ENCODE measurements at places on chromosomes 12 and 14.

DNA sequence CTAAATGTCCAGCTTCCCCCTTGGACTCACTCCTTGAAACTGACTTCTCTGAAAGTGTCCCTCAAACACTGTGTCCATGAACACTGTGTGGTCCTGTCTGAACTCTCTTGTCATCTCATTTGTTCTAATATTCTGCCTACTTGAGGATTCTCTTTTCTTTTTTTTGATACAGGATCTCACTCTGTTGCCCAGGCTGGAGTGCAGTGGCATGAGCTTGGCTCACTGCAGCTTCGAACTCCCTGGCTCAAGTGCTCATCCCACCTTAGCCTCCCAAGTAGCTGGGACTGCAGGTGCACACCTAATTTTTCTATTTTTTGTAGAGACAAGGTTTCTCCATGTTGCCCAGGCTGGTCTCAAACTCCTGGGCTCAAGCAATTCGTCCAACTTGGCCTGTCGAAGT is 4.9 kb upstream of the HEBP1 start:
- no peak for DNase-seq

DNA sequence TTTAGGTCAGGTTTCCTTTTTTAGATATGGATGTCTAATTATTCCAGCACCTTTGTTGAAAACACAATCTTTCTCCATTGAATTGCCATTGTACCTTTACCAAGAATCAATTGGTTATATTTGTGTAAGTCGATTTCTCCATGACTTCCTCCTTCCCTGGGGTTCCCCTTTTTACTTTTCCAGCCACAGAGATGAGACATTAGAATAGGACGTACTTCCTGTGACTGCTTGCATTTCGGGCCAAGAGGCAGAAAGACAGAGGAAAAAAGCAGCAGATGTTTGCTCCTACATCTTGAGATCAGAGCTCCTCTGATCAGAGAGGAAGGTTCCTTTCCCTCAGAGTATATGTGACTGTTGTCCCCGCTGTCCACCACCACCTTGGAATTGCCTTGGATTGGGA is 453.7 kb upstream of the RGS6 start:
- peak; percentile 13 for DNase-seq

- DNase-seq = no peak
Measured at GRCh38 chr12:131203666-131204415, 250.1 kb downstream of the ADGRD1 start.

- no peak for DNase-seq
Measured at GRCh38 chr12:85280984-85281630, 1.1 kb downstream of the ALX1 start.

GRCh38 chr12:48001505-48002413 is 2.5 kb downstream of the COL2A1 start:
- peak; percentile 11 for DNase-seq

- no peak for DNase-seq
Measured at GRCh38 chr14:104556256-104557021, 23.1 kb upstream of the C14orf180 start.

GRCh38 chr14:65853407-65853955 is 441.0 kb downstream of the FUT8 start:
- no peak for DNase-seq

Measured in activated CD4-positive, alpha-beta T cell treated with anti-CD3 and anti-CD28 coated beads for 48 hours (primary cell).